ENCODE measurements at places on chromosomes 13 and 19.

DNA sequence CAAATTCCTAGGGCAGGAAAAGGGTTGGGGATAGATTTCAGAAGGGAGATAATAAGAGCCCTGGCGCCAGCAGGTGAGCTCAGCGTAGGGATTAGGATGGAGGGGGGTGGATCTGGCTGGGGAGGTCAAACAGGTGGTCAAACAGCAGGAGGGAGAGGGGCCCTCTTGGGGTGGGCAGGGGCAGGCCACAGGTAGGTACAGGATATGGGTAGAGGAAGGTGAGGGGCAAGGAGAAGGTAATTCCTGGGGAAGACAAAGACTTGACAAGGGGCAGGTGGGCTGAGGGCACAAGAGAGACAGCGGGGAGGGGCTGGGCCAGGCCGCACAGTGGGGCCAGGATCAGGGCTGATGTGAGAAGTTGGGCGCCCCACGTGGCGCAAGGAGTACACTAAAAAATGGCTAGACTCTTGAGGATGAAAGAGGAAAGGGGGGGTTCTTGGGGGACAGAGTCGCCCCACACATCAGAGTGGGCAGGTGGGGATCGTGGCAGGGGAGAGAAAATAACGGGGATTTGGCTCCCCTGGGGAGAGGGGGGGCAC lies 713 bp downstream of the KRI1 start:
- no peak for DNase-seq

GRCh38 chr19:31664096-31664495 lies 314.9 kb upstream of the TSHZ3 start:
- DNase-seq: no peak

DNA sequence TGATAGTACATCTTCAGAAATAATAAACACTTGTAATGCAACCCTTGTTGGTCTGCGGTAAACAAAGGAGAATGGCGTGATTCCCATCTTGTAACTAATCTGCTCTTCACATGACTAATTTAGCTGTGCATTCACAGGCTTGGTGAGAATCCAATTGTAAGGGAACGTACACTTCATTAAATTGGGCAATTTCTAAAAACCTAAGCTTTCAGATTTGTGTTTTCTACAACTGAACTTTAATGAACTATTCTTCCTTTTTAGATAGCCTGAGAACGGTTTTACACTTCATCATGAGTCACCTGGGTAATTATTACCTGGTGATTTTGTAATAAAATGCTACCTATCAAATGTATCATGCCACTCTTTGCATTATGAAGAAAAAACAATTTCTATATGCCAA lies 306.9 kb downstream of the KLF5 start:
- DNase-seq: no peak

DNA sequence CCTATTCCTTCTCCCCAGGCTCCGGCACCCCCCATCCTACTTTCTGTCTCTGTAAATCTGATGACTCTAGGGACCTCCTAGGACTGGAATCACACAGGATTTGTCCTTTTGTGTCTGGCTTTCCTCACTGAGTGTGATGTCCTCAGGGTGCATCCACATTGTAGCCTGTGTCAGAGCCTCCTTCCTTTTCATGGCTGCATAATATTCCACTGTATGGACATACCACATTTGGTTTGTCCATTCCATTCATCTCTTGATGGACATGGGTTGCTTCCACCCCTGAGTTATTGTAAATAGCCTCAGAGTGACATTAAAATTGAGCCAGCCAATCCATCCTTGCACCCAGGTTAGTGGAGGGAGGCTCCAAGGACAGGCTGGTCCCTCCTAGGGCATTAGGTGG lies 22.8 kb upstream of the NMRK2 start:
- no peak for DNase-seq

DNA sequence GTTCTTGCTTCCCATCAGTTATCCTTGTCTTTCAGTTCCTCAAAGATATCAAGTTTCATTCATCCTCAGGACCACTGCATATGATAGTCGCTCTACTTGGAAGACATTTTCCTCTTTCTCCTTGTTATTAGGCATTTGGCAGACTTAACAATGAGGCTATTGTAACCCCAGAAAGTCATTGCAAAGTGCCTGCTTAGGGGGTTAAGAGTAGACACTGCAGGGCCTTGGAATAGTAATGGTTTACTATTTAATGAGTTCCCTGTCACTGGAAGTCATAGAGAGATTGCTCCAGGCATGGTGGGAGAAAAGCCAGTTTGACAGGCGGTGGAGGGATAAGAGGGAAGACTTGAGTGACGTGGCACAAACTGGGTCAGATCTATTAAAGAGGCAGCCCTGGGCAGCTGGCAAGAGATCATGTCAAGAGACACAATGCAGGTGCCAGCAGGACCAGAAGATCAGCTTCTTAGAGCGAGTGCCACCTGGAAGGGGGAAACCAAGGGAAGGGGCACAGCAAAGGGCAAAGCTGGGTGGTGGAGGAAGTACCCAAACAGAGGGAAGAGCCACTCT lies 16.8 kb upstream of the CPB2 start:
- DNase-seq: no peak

GRCh38 chr19:44141191-44142058 lies at the start of gene ZNF234:
TSS of gene ZNF234 (plus strand) at chr19:44141554. CDS start at chr19:44144633, 3,079 bp downstream.
- DNase-seq: no peak

GRCh38 chr13:22549126-22549525 lies 631.7 kb upstream of the SGCG start:
- no peak for DNase-seq

DNA sequence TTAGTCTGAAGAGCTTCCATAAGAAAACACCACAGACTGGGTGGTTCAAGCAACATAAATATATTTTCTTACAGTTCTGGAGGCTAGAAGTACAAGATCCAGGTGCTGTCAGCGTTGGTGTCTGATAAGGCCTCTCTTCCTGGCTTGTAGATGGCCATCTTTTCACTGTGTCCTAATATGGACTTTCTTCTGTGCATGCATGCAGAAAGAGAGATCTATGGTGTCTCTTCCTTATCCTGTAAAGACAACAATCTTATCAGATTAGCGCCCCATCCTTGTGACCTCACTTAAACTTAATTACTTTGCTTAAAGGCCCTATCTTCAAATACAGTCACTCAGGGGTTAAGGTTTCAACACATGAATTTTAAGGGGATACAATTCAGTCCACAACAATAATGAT lies 14.1 kb upstream of the NDFIP2 start:
- no peak for DNase-seq

DNA sequence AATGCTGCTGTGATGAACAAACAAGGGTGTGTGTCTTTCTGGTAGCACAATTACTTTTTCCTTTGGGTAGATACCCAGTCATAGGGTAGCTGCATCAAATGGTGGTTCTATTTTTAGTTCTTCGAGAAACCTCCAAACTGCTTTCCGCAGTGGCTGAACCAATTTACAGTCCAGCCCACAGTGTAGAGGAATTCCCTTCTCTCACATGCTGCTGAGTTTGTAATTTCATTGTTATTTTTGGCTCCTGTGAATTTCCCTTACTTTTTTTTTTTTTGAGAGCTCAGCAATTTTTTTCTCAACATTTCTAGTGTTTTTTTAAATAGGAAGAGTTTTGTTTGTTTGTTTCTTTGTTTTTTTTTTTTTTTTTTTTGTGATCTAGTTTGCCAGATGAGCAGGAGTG lies 37.5 kb upstream of the ADGRE1 start:
- DNase-seq: no peak

DNA sequence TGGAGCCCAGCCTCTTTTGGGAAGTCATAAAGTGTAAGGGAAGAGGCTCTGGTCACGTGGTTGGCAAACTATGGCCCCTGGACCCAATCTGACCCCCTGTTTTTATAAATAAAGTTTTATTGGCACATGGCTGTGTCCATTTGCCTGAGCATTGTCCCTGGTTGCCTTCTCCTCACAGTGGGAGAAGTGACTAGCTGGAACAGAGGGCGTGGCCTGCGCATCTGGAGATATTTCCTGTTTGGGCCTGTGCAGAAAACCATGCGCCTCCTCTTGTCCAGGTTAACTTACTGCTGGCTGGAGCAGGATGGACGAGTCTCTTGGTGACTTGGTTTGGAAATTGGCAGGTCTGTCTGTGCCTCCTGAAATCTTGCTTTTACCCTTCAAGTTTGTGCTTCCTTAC lies 48.3 kb downstream of the KDM4B start:
- no peak for DNase-seq

GRCh38 chr19:16167055-16167454 lies 6.3 kb downstream of the CIB3 start:
- DNase-seq: no peak

DNA sequence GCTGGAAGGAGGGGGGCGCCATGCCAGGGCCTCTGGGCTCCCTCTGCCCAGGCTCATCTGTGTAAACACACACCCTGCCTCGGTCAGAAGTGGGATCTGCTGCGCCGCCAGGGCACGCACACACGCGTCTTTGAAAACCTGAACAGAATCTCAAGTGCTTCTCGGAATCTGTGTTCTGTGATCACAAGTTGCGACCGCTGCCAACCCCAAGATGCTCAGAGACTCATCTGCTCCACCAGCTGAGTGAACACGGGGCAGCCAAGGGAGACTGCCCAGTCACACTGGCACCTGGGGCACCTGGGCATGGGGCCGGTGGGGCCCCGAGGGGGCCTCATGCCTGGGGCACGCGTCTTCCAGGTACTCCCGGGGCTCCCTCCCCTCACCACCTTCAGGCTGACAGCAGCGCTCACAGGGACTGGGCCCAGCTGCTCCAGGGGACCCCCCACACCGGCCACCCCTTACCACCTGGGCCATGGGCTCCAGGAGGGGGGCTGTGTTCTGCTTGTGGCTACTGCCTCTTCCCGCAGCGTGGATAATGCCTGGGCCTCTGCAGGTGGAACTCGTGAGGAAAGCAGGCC lies 59.0 kb downstream of the KLF2 start:
- DNase-seq: no peak
